ENCODE measurements at places on chromosomes 1 and 21.

DNA sequence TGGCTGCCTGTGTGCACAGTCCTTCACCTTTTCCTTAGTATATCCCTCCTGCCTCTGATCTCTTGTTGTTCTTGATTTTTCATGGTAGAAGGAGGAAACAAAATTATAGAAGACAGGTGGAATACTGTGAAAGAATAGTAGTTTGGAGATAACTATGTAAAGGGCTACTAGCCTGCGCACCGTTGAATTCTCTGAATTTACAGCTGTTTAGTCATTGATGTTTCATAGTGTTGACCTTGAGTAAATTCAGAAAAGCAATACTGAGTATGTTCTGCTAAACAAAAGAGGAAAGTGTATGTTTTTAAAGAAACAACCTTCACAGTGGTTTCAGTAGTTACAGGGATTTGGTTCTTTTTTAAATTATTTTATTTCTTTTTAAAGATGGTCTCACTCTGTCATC, 18.1 kb downstream of the CAMTA1 start:
- DNase-seq: no peak

DNA sequence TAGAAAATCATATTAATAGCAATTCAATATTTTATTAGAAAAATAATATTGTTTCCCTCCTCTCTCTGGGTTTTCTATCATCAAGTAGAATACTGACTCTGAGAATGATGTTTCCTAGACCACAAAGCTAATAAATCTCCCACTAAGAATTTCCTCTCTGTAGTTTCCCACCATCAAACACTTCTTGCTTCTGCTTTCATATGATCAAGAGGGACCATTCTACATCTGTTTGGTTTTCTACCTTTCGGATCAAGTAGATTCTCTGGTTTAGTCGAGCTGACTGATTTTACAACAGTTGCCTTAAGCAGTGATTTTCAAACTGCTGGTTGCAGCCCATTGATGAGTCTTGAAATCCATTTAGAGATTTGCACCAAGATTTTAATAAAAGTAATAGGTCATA, 240.2 kb upstream of the PTBP2 start:
- no peak for DNase-seq

- no peak for DNase-seq
These were observed 7.0 kb downstream of the IFNAR2 start for GRCh38 chr21:33236766-33237165.

GRCh38 chr1:3899754-3900149, 320 bp downstream of the C1orf174 start:
- no peak for DNase-seq

GRCh38 chr21:37711836-37712568, 204.3 kb downstream of the KCNJ6 start:
- DNase-seq: peak; percentile 88

DNA sequence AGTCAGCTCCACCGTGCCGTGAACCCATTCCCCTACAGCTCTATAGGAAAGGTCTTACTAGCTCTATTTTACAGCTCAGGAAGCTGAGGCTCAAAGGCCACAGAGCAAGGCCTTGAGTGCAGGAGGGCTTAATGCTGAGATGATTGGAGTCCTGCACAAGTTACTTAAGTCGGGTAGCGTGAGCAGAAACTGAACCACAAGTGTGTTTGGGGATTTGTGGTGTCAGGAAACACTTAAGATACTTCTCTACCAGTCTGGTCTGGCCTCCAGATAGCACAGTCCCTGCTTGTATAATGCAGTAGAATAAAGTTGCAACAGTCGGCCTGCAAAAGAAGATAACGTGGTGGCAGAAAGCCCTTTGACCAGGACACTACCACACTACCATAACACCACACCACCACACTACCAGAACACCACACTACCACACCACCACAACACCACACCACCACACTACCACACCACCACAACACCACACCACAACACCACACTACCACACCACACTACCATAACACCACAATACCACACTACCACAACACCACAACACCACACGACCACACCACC, 118.1 kb downstream of the SPSB1 start:
- DNase-seq: no peak

DNA sequence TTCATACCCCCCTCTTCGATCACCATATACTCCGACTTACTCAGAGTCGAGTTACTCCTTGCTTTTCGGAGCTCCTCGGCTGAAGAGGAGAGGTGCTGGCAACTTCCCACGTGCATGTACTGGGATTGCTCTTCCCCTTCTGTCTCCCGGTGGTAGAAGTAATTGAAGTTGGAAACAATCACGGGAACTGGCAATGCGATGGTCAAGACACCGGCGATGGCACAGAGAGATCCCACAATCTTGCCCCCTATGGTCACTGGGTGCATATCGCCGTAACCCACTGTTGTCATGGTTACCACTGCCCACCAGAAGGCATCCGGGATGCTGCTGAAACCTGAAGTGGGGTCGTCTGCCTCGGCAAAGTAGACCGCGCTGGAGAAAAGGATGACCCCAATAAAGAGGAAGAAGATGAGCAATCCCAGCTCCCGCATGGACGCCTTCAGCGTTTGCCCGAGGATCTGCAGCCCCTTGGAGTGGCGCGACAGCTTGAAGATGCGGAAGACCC, 1.5 kb downstream of the KCNA3 start:
- no peak for DNase-seq

GRCh38 chr21:43731891-43732711, 13.2 kb downstream of the PDXK start:
- DNase-seq: no peak

- no peak for DNase-seq
These were observed 81.1 kb upstream of the SPATA6 start for GRCh38 chr1:48552903-48553606.

DNA sequence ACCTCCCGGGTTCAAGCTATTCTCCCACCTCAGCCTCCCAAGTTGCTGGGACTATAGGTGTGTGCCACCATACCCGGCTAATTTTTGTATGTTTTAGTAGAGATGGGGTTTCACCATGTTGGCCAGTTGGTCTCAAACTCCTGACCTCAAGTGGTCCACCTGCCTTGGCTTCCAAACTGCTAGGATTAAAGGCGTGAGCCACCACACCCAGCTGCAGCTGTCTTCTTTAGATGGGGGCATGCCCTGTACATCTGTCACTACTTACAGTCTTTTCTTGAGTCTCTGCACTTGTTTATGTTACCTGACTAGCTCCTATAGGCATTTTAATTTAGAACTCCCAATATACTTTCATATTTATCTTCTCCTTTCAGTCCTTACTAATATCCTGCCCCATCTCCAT, 64.2 kb downstream of the SELENOF start:
- no peak for DNase-seq

GRCh38 chr1:23664837-23665795, 26.5 kb upstream of the RPL11 start:
- peak; percentile 5 for DNase-seq

GRCh38 chr1:206828061-206828460, 37.4 kb upstream of the IL20 start:
- no peak for DNase-seq

DNA sequence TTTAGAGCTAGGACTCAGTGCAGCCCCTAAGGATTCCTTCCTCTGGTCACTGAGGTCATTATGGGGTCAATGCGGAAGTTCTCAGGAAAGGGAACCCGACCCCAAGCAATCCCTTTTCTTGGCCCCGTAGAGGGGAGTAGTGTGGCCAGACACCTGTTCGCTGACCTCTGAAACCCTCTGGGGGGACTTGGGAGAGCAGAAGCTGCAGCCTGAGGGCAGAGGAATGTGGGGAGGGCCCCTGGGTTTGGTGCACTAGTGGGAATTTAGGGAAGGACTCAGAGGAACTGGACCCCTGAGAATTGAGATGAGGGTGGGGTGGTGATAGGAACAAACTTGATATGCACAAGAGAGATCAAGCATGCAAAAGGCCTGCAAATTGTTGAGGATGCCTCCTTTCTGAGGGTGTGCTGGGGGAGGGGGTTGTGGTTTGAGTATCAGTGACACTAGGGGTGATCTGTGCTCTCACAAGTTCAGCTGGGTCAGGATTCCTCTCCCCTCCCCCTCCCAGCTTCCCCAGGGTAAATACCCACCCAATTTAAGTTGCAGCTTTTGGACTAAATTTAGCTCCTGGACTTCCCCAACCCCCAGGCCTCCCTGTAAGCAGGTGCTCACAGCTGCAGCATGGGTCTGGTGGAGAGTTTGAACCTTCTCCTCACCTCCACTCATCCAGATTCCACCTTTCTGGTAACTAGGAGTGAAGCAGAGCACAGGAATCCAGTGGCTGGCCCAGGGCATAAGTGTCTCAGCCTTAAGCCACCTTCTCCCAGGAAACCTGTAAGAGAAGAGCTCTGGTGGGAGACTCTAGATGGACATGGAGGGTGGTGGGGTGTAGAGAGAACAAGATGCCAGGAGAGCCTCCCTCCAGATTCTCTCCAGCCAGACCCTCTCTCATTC, 13.5 kb downstream of the ADAMTSL4 start:
- no peak for DNase-seq

DNA sequence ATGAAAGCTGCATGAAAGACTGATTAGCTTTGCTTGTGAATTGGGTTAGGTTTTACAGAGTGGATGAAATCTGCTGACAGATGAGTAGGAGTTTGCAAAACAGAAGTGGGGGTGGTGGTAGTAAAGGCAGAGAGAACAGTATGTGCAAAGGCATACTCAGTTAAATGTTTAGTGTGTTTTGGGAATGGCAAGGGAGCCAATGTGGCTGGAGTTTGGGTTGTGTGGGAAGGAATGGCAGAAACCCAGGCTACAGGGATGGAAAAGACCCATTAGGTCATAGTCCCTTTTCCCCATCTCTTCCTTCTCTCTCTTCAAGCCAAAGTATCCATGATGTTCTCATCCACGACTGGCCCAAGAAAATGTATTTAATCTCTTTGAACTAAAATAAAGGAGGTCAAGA, 362.2 kb upstream of the LYPLAL1 start:
- DNase-seq: no peak

DNA sequence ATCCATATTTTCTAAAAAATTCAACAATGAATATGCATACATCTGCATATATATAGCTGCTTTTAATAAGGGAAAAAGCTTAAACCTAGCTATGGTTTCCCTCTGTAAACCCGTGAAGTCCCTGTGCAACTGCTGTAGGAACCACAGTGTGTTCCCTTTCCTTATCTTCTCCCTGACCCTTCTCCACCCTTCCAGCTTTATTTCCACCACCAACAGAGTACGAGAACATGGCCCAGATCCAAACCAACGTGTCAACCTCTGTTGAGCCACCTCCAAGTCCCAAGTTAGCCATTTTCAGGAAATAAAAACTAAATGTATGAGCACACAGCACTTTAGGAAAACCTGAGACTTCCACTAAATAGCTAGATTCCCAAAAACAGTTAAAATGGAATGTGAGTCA, 20.3 kb downstream of the SUSD4 start:
- no peak for DNase-seq

DNA sequence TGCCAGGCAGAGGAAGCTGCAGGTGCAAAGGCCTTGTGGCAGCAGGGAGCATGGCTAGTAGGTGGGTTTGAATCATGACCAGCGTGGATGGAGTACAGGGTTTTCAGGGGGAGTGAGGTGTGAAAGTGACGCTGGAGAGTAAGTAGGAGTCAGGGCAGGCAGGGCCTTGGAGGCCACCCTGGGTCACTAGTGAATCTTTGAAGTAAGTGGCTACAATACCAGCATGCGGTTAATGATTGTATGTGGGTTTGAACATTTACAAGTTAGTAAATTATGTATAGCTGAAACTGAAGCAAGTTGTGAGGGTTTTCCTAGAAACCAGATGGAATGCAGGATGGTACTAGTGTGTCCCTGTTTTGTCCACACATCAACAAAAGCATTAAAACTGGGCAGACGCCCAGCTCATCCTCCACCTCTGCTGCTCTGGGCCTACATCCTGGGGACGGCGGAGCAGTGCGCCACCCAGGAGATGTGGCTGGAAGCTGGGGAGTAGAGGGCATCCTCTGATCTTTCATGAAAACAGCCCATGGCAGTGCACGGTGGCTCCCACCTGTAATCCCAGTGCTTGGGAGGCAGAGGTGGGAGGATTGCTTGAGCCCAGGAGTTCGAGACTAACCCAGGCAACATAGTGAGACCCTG, 41.2 kb upstream of the B3GALNT2 start:
- no peak for DNase-seq

DNA sequence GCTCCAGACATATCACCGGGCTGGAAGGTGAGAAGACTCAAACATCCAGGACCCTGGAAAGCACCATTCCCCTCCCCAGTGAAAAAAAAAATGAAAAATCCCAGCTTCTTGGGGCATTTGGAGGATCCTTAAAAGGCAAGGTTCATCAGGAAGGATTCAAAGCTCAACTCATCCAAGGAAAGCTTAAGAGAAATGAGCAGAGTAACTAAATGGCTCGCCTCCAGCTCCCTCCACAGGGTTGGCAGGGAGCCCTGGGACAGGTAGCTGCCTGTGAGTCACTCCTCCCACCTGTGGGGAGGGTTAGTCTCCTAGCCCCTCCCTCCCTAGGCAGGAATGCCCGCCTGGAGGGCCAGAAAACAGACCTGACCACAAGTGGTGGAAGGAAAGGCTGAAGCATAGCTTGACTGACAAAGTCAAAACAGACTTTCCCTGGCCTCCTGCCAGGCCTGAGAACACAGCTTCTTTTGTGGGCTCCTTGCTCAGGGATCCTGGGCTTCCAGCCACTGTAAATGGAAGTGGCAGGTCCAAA, 712 bp upstream of the LAMB3 start:
- peak; percentile 66 for DNase-seq

- no peak for DNase-seq
These were observed 48.1 kb downstream of the ELAPOR1 start for GRCh38 chr1:109161858-109162606.

GRCh38 chr1:80629304-80629837, 1171.4 kb upstream of the ADGRL2 start:
- no peak for DNase-seq

DNA sequence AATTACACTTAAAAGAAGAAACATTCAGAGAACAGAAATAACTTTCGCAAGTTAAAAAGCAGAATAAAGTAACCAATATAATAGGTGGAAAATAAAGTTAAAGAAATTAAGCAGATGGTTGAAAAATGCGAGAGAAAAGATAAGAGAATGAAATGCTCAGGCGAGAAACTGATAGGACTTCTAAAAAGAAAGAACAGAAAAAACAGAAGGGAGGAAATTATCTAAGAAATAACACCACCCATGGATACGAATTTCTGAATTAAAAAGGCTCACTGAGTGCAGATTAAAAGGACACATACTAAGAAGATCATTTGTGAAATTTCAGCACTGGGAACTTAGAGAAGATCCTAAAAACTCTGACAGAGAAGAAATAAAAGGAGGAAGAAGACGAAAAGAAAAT, 92.0 kb downstream of the HLX start:
- no peak for DNase-seq

DNA sequence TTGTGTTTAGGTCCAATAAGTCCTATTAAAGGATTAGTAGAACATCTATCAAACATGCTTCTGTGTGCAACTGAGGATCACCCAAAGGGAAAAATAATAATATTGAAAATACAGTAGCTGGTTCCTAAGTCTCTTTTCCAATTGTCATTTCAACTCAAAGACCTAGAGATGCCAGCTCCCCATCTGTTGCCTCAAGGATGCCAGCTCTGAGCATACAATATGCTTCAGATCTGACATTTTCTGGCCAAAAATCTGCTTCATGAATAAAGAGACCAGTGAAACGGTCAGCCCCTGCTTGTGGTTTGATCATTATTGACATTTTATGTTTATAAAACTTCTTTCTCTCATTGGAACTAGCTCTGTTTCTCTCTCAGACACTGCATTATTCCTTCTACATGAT, 72.9 kb downstream of the CCDC185 start:
- no peak for DNase-seq

All from NCI-H526 (cell line).